ENCODE measurements at places on chromosomes 7 and 10.

GRCh38 chr7:125643302-125643701 lies 713.7 kb upstream of the POT1 start:
- no peak for DNase-seq

DNA sequence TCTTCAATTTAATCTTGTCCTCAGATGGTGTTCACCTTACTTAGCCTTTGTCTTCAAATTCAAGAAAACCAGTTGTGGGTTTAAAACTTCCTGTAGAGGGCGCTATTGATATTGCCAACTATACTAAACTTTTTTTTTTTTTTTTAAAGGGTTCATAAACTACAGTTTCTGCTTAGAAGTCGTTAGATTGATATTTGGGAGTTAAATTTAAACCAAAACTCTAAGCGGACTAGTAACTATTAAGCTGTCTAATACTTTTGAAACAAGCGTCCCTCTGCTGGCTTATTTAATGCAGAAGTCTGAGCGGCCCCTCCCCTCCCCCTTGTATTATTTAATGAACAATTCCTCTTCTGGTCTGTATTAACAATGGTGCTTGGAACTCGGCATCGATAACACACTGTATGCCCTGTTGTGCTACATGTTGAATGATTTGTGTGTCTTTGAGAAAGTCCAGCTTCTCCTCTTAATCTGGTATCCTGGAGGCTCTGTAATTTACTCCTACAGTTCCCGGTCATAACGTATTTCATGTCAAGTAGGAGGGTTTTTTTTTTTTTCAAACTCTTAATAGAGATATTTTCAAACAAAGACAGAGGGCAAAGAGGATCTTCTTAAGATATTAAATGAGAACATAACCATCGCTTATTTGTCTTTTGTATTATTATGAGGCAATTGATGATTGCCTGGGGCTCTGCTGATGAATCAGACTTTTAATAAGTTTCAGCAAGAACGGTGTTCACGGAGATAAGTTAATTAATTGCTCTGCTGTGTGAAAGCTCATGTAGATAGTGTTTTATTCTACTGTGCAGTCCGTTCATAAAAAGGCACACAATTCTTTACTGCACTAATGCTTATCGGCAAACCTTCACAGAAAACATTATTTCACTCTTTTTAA lies 22.6 kb upstream of the CREB5 start:
- no peak for DNase-seq

DNA sequence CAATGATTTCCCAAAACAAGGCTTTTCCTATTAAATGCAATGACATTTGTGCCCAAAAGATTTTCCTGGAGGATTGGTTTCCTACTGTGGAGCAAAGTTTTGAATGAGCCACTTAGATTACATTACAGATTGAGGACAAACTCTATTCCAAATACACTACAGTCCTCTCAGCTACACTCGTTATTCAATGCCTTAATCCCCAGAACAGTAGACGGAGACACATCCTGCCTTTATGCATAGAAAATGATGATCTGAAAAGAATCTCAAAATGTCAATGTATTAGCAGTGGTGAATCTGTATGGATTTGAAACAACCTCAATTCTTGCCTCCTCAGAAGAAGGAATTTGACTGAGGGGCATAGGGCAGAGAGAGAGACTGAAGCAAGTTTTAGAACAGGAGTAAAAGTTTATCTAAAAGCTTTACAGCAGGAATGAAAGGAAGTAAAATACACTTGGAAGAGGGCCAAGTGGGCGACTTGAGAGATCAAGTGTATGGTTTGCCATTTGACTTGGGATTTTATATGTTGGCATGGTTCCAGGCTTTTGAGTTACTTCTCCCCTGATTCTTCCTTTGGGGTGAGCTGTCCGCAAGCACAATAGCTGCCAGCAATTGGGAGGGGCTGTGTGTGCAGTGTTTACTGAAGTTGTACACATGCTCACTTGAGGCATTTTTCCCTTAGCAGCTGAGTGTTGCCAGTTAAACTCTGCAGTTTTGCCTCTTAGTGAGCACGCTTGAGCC lies 891.9 kb upstream of the MBL2 start:
- no peak for DNase-seq

- DNase-seq, result no peak
These were observed 948 bp downstream of the TMEM229A start for GRCh38 chr7:124031919-124032318.

DNA sequence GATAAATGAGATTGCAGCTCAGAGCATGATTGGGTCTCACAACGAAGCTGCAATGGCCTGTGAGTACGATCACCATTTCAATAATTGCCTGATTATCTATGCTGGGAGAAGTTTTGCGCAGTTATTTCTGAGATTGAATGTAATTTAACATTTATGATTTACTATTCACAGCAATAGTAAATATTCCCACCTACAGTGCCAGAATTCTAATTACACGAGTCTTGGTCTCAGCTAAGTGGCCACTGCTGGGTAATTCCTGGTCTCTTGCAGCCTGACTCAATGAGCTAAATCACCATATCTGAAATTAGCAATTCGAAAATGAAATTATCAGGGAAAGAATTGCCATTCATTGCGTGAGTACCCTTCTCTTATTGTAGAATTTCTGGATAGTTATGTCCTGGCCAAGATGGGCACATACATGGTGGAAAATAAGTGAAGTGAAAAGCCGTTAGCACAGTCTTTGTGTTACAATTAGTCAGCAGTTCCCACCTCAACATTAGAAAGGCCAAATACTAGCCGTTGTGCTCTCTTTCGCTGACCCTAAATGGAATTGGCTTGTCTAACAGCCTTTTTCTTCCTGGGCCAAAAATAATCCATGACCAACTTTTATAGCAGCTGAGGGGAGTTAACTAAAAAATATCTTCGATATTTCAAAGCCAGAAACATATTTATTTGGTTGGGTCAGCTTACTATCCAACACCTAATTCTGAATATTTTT lies 681.0 kb upstream of the C7orf33 start:
- DNase-seq, result no peak

DNA sequence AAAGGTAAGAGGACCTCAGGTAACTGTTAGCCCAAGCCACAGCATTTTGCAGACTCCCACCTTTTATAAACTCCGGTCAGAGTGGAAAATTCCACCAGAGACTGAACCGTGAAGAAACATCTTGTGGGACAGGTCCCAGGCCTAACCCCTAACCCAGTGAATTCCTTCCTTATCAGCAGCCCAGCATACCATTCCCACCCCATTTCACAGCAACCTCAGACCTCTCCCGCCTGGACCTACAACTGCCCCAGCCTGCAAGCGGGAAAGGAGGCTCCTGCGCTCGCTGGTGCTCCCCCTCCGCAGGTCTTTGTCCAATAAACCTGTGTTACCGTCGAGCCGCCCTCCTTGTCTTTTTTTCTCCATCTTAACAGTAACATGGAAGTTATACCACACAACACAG lies 736.6 kb downstream of the MAGI2 start:
- DNase-seq, result no peak

DNA sequence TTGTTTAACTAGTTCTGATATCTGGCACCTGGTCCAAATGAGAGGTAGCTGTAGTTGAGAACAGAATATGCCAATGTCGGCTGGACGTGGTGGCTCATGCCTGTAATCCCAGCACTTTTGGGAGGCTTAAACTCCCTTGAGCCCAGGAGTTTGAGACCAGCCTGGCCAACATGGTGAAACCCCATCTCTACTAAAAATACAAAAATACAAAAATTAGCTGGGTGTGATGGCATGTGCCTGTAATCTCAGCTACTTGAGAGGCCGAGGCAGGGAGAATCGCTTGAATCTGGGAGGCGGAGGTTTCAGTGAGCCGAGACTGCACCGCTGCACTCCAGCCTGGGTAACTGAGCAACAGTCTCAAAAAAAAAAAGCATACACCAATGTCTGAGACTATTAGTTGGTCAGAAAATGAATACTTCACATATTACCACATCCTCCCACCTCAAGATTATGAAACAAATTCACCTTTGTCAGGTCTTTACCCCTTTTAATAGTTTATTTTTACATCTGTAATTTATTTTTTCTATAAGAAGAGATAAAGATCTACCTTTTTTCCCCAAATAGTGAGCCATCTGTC lies 38.8 kb downstream of the EPC1 start:
- DNase-seq, result no peak

DNA sequence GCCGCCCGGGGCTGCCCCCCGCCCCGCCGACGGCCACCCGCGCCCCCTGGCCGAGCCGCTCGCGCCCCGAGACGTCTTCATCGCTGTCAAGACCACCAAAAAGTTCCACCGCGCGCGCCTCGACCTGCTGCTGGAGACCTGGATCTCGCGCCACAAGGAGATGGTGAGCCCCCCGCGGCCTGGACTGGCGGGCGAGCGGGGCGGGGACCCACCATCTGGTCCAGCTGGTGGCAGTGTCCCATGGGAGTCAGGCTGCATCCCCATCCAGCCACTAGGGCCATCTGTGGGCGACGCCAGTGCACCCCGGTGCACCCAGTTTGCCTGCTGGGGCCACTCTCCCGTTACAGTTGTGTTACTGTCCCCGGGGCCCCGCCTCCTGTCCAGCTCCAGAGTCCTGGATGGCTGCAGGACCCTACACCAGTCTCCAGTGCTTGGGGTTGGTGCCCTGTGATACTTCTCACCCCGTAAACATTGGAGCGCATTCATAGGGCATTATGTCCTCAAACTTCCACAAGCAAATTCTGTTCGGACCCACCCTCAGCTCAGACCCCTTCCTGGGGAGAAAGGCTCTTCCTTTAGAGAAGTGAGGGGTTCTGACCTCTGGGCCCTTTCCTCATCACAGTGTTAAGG lies 672 bp downstream of the LFNG start:
- no peak for DNase-seq

DNA sequence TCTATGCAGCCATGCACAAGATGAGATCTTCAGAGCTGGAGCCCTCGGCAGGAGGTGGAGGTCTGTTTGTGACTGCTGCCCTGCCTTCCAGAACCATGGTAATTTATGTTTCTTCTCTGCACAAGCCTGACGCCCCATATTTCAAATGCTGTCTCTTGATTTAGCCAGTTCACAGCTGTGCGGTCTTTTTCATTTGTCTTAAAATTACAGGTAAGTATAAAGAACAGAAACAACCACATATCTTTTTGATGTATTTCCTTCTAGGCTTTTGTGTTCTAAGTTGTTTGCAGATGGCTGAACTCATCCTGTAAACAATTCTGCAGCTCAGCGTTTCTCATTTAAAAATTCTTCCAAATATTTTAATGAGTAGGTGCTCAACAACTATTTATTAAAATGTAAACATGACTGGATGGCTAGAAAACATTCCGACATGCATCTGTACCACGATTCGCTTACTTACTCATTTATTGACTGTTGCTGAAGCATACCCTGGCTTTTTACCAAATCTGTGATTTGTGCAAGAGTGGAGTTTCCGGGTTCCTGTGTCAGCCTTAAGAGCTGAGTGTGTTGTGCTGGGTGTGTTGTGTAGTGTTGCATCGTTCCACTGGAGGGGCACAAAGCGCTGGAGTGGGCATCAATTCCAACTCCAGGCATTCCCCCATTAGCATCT lies 58.9 kb downstream of the PIP4K2A start:
- no peak for DNase-seq

GRCh38 chr7:55570218-55570873 lies 2.0 kb downstream of the VOPP1 start:
- DNase-seq, result no peak

GRCh38 chr7:108408296-108408991 lies 47.8 kb downstream of the NRCAM start:
- no peak for DNase-seq

DNA sequence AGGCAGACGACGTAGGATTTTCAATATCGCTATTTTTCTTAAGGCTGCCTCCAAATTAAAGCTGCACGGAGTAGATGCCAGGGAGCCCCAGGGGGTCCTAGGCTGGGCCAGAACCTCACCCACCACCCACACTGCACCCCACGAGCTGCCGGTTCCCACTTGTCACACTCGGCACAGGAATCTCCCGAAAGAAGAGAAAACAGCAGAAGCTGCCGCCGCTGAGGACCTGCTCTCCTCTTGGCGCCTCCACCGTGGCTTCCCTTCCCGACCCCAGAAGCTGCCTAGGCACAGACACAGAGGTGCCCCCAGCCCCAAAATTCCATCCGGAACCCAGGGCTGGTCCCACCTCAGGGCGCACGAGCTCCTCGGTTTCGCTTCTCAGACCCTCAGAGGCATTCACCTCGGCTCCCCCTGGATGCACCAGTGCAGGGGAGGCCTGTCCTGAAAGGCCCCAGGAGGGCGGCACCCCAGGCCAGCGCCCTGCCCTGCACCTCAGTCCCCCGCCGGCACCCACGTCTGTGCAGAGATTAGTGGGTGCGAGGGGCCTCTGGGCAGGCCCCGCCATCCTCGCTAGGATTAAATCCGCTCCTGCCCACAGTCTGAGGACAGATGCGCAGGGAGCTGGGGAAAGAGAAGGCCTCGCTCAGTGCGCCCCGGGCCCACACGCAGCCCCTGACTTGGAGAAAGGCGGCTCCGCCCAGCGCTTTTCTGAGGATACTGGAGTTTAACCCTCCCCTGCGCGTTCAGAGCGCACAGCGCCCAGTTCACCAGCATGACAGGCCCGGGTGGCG lies 99.2 kb downstream of the PTPRN2 start:
- DNase-seq, result no peak

DNA sequence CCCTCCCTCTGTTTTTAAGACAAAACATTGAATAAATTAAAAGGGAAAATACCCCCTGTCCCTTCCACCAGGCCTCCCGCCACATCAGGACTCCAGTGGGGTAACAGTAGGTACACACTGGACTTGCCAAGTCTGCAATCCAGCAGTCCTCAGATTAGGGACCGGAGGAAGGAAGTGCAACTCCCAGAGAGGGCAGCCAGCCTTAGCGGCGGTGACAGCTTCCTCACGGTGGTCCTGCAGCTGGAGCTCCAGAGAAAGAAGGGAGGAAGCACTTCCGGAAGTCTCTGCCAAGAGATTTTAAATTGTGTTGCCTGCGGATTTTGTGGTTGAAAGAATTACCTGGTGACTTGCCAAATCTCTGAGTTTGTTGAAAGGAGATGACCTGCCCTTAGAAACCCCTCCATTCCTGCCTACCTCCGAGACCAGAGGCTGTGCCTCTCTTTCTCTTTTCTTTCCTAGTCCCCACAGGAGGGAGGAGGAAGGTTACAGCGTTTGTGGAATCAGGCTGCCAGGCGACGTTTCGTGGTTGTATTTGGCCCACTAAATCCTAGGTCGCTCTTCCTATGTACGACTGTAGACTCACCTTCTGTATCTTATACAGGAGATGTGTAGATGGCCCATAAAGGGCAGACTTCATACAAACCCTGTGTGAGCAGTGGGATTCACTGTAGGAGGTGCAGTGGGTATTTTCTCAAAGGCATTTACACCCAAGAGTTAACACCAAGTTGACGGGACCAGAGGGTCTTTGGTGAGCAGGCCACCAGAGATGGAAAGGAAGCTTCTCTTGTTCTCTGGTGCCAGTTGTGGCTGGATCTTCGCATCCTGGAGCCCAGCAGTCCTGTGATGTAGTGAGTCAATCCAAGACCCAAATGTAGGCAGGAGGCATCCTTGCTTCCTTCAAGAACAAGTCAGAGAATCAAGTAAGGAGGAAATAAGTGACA lies 77.9 kb downstream of the INSIG1 start:
- no peak for DNase-seq

Data from activated naive CD8-positive, alpha-beta T cell treated with anti-CD3 and anti-CD28 coated beads, Interleukin-2, amount 50 U/mL, for 16 hours (primary cell).